ENCODE measurements at places on chromosomes 2 and 18.

DNA sequence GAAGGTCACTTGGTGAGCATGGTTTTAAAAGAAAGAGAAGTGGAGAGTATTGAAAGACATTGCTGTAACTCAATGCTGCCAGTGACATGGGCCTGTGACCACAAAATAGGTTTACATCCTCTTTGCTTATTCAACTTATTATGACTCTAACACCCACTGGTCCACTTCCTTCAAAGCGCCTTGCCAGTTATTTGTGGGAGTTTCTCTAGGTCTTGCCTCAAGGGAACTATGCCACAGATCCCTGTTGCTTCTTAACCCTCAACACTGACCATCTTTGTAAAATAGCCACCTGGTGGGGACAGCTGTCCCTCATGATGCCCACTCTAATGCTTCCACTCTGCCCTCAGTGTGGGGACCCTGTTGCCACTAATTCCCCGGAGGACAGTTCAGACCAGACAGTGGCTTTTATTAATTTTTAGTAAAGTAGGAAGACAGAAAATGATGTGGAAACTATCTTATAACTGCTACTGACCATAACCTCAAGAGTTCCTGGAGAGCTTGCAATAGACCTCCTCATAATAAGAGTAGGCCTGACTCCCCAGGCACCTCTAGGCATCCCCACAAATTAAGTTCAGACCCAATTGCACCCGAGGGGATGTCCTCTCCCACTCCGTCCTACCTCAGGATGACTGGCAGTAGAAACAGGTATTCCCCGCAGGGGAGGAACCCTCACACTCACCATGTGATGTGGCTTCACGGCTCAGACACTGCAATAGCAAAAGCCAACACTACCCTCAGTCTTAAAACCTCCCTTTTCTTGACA lies 31.3 kb upstream of the SLC25A52 start:
- peak; percentile 63 for DNase-seq

GRCh38 chr18:9000733-9001132 lies 101.8 kb upstream of the NDUFV2 start:
- no peak for DNase-seq

- no peak for DNase-seq
Observed at GRCh38 chr18:53795610-53796009, 428.9 kb downstream of the MBD2 start.

DNA sequence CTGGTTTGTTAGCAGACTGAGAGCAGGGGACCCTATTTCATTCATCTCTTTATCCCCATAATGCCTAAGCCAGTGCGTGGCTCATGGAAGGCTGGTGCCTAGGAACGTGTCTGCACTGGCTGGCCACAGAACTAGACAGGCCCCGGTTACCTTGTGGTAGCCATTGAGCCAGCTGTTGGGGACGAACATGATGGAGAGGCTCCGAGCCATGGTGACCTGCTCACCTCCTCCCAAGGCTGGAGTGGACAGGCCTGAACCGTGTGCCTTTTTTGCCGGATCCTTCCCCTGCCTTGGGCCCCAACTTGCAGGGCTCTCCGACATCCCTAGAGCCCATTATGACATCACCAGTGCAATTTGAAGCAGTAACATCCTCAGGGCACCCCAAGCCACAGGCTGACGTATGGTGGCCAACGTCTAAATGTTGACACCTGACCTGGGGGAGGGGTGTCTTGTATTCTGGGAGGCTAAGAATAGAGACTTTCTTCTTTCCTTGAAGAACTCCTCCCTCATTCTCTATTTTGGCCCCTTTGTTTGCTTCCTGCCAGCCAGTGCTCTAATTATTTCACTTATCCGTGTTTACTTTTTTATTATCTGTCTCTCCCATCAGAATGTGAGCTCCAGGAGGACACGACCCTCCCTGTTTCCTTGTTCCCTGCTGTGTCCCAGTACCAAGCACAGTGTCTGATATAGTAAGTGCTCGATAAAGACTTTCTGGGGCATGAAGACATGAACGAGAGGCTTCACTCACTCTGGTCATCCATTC lies 12.2 kb upstream of the DNPEP start:
- DNase-seq, result no peak

DNA sequence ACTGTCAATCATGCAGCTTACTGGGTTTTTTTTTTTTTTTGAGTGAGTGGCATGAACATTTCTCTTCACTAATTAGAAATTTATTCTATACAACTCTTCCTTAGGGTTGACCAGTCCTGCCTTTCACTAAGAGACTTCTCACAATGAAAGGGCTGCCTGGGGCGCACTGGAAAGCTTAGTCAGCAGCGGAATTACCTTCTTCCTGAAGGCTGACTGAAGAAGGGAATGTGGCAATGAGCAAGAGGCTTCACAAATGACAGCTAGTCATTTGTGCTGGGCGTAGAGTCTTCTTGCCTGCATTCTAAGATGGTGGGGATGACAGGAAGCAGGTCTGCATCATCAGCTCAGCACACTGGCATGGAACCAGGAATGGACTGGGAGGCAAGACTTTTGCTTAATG lies 15.6 kb upstream of the SCN3A start:
- no peak for DNase-seq

GRCh38 chr18:13247506-13247905 lies 28.9 kb downstream of the LDLRAD4 start:
- no peak for DNase-seq

DNA sequence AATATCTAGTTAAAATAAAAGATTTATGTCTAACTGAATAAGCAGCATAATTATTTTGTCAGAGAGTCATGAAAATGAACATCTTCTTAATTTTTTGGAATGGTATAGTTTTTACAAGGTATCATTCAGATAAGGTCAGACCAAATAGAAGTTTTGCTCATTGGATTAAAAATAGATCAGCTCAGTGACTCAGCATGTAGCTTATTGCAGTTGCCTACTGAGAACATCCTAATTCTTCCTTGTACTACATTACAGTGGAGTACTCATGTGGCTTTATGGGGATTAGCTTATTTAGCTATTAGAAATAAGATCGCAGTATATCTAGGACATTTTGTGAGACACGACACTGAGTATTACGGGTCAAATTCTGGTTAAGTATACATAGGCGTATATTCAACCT lies 38.2 kb upstream of the PPM1B start:
- DNase-seq, result peak; percentile 35

- DNase-seq, result no peak
Observed at GRCh38 chr18:70154591-70155194, 50.8 kb downstream of the RTTN start.

- no peak for DNase-seq
Observed at GRCh38 chr2:189995679-189996078, 66.8 kb downstream of the MSTN start.

GRCh38 chr18:74499633-74500032 lies 3.5 kb downstream of the CNDP2 start:
- DNase-seq, result peak; percentile 67

DNA sequence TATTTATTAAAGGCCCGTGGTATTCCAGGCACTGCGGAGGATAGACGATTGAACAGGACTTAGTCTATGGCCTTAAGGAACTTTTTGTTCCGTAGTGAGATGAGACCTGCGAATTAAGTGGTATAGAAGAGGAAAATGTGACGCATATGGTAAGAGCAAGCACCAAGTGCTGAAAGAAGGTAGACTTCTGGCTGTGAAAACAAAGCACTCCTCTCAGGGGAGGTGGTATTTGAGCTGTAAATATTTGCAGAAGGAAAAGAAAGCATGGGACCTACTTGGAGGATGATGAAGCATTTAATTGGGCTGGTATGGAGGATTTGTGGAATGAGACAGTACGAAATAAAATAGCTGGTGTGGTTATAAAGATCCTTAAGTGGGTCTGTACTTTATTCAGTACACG lies 62.5 kb downstream of the GPR39 start:
- no peak for DNase-seq

DNA sequence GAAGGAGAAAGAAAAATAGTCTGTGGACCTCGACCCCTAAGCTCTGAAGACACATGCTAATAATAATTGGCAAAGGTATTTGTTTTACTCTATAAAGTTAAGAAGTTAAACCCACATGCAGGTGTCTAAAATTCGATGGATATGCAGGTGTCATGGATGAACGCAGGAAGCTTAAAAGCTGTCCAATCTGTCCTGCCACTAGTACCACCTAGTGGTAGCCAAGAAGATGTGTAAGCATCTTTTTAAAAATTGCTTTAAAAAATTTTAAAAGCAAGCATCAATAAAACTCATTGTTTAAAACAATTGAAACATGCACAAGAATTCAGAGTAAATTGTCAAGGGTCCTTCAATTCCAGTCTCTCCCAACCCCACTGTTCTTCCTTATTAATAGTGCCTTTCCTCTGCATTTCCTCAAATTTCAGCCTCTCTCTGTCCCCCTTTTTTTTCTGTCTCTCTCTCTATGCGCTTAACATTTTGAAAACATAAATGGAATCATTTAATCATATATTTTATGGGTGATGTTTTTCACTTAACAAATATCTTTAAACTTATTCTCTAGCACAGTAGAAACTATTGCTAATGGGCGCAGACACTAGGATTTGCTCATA lies 30.6 kb upstream of the PPP3R1 start:
- DNase-seq, result no peak

DNA sequence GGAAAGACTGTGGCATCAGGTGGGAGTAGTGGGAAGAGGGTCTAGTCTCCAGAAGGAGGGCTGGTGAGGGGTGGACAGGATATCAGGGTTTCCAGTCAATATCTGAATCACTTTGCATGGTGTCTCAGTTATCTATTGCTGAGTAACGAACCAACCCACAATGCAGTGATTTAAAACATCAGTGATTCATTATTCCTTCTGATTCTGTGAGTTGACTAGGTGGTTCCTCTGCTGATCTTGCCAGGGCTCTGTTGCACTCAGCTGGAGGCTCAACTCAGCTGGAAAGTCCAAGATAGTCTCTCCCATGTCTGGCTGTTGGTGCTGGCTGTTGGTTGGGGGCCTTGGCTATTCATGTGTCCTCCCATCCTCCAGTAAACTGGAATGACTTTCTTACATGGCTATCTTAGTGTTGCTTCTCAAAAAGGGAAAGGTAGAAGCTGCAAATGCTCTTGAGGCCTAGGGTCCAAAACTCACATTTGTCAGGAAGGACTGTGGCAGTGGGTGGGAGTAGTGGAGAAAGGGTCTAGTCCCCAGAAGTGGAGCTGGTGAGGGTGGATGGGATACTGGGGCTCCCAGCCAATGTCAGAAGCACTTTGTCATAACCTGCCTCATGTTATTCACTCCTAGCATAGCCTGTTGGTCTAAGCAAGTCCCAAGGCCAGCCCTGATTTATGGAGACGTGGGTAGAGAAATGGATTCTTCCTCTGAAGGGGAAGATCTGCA lies 13.9 kb downstream of the IL1F10 start:
- DNase-seq, result no peak

GRCh38 chr2:221360742-221361141 lies 211.4 kb downstream of the EPHA4 start:
- DNase-seq, result no peak

Measured in KBM-7 (cell line).